ENCODE measurements at places on chromosomes 5 and 9.
A peak's percentile ranks its signal among the peaks of the same experiment; 100 is the strongest.

- no peak for DNase-seq
Measured at GRCh38 chr9:99385814-99386279, 163.8 kb downstream of the SEC61B start.

- DNase-seq, result no peak
Measured at GRCh38 chr9:86021166-86021565, 78.2 kb downstream of the GOLM1 start.

- DNase-seq, result no peak
Measured at GRCh38 chr5:171597946-171598640, 178.6 kb downstream of the FGF18 start.

GRCh38 chr9:113781896-113782295 lies 94.2 kb upstream of the ZNF618 start:
- no peak for DNase-seq

GRCh38 chr5:8842971-8843551 lies 702.8 kb downstream of the SEMA5A start:
- DNase-seq, result peak; percentile 91

DNA sequence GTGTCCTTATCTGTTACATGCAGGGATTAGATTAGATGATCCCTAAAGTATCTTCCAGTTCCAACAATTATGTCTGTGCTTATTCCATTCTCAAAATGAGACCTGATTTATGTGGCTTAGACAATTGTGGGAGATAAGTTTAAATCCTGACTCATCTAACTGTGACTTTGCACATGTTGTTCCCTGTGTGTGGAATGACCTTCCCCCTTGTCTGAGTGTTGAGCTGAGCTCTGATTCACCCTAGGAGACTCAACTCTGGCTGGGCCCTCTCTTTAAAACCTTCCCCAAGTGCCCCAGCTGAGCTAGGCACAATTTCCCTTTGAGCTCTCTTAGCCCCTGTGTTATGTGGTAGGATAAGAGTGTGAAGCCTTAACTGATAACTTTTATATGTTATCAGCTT lies 118.9 kb upstream of the ELL2 start:
- no peak for DNase-seq

GRCh38 chr5:175001876-175002645 lies 277.7 kb downstream of the MSX2 start:
- no peak for DNase-seq

DNA sequence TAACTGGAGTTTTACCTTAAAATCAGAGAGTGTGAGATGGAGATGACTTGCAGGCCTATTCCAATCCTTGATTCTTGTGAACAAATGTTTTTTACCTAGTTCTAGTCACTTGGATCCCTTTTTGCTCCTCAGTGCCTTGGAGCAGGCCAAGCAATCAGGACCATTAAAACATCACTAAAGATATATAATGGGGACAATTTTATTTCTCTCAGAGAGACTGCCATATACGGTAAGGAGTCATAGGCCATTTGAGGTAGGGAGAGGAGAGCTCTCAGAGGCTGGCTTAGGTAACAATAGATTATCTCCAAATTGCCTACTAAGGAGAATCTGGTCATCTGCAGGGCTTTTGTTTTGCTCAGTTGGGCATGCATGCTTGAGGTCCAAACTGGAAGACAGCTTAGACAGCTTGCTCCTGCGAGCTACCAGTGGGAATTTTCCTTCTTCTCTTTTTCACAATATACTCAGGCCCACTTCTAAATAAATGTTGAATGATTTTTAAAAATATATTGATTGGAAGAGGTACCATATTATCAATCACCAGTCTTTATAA lies 44.0 kb downstream of the FREM1 start:
- no peak for DNase-seq

- DNase-seq, result no peak
Measured at GRCh38 chr9:109912726-109913460, 132.9 kb downstream of the PALM2AKAP2 start.

DNA sequence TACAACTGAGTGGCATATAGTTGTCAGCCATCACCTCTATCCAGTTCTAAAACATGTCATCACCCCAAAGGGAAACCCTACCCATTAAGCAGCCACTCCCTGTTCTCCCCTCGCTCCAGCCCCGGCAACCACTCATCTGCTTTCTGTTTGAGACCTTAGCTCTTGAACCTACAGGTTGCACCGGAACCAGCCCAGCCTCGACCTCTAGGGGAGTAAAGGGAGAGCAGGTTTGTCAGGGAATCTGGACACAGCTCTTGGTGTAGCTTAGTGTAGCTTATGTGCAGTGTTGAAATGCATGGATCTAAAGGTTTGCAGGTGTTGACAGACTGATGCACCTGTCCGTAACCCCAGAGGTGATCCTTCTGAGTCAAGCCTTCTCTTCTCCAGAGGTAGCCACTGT lies 30.0 kb downstream of the NEURL1B start:
- no peak for DNase-seq

- DNase-seq, result no peak
Measured at GRCh38 chr5:72760259-72760658, 56.2 kb upstream of the TNPO1 start.

DNA sequence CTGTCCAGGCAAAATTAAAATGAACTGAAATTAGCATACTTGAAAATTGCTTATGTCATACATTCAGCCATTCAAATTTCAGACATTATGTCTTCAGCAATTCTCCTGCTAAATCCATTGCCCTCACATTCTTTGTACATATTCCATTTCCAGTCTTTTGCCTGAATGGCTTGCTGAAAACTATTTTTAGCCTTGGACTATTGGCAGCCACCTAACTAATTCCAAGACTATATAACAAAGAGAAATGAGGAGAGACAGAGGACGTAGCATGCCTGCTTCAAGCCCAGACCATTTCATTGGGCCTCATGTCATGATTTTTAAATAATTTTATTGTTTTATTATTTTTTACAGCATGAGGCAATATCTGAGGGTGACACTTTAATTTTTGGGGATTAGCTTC lies 100.3 kb downstream of the MRPS30 start:
- DNase-seq, result no peak

- DNase-seq, result no peak
Measured at GRCh38 chr9:108434502-108434901, 421.3 kb downstream of the ACTL7B start.
